Activated CD8-positive, alpha-beta memory T cell treated with anti-CD3 and anti-CD28 coated beads, Interleukin-2, amount 50 U/mL, for 48 hours (primary cell): ENCODE measurements at places on chromosomes 11 and 22.

DNA sequence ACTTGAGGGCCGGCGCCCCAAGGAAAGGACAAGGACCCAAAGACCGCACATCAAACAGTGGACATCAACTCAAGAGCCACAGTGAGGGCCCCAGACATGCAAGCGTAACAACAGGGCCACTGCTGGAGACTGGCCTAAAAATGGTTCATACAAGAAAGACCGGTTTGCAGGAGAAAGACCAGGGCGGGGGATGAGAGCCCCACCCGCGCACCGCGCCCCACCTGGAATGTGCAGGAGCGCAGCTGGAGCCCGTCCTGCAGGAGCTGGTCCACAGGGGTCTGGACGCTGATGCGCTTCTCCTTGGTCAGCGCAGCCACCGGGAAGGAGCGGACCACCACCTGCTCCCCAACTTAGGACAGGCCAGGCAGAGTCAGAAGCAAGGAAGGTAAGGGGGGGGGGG, 13.9 kb downstream of the SBF1 start:
- no peak for DNase-seq

DNA sequence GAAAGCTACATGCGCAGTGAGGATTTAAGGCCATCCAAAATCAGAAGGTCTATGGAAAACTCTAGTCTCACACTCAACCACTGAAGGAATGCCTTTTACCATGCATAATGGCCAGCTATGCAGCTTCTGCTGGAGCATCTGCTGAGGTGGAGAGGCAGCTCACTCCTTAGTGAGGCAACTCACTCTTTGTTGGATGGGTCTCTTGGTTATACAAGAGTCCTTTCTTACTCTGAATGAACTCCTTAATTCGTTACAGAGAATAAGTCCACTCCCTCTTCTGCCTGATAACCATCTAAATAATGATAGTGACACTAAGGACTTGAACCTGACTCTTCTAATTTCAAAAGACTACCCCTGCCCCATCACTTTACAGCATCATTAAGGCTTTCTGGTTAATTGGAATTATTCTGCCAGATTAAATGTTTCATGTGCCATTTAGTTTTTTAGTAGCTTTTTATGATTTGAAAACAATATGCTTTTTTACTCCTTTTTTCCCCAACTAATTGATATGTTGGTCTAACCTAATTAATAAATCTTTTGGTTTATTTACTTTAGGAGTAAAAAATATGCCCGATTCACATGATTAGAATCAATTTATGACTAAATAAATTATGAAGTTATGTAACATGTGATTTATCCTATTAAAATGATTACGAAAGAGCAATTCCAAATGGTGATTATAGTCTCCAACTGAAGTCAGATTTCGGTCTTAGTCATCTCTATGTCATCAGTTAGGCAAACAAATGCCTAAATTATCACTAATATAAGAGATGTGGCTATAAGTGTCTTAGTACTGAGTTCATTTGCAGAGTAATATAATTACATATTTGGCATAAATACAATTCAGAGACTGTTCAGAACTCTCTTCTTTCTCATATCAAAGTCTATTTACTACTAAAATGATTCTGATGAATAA, 286.7 kb upstream of the CCDC90B start:
- no peak for DNase-seq

DNA sequence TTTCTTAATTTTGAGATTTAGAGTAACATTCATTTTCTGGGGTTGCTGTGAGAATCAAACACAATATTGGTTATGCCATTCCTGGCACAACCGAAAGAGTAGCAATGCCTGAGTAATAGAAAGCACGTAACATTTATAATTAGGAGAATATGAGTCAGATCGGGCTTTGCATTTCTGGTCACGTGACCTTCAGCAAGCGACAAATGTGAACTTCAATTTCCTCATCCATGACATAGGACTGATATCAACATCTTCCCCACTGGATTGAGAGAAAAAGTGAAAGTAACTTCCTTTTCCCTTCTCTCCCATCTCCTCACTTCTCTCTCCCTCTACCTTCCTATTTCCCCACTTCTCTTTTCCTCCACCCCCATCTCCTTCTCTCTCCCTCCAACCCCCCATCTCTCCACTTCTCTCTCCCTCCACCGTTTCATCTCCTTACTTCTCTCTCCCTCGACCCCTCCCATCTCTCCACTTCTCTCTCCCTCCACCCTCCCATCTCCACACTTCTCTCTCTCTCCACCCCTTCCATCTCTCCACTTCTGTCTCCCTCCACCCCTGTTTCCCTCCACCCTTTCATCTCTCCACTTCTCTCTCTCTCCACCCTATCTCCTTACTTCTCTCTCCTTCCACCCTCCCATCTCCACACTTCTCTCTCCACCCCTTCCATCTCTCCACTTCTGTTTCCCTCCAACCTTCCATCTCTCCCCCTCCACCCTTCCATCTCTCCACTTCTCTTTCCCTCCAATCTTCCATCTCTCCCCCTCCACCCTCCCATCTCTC, 33.5 kb upstream of the CAT start:
- DNase-seq = no peak

DNA sequence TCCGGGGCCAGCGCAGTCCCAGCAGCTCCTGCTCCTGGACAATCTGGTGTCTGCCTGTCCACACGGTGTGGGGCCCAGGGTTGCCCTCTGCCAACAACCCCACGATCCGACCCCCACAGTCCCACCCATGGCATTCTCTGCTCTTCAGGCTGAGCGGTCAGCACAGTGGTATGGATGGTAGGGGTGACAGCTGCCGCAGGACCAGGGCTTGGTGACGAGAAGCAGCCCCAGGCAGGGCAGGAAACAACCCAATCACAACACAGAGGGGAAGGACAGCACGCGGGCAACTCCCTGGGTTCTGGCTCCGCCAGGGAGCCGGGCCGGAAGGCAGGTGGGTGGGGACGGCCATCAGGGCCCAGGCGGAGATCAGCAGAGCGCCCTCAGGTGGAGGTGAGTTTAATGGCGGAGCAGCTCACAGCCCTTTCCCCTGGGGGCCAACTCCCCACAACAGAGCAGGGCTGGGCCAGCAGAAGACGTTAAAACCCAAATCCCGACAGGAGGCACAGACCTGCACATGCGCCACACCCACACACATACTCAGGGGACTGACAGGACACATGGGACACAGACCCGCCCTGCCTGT, 5.3 kb upstream of the CHADL start:
- DNase-seq = no peak

- DNase-seq = no peak
These were observed 4.8 kb downstream of the PKP3 start for GRCh38 chr11:398826-399225.

GRCh38 chr11:92236856-92237255, 12.2 kb downstream of the FAT3 start:
- DNase-seq = no peak

DNA sequence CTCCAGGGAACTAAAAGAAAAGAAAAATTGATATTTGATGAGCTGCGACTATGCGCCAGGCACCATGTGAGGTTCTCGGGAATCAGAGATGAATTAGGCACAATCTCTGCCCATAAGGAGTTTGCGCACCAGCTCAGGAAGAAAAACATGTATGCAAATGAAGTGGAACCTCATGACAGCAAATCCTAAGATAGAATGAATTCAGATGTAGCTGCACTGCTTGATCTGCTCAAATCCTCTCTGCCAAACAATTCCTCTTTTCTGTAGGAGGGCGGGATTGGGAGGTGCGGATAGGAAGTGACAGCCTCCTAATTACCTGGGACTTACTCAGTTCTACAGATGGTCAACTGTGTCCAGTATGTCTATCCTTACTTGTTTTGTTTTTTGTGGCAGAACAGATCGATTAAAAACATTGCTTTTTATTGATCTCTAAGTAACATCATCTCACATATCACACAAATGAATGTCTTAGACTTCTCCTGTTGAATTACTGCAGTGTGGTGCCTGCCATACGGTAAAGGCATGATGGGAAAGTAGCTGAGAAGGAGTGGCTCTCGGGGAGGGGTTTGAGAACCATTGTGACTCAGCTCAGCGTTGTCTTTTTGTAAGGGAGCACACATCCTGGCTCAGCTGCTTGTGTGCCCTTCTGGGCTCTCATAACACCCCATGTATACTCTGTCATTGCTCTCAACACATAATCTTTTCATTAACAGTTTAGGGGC, 13.9 kb downstream of the CRTAM start:
- no peak for DNase-seq

GRCh38 chr22:22916215-22916951, 28.8 kb downstream of the IGLL5 start:
- DNase-seq = no peak

DNA sequence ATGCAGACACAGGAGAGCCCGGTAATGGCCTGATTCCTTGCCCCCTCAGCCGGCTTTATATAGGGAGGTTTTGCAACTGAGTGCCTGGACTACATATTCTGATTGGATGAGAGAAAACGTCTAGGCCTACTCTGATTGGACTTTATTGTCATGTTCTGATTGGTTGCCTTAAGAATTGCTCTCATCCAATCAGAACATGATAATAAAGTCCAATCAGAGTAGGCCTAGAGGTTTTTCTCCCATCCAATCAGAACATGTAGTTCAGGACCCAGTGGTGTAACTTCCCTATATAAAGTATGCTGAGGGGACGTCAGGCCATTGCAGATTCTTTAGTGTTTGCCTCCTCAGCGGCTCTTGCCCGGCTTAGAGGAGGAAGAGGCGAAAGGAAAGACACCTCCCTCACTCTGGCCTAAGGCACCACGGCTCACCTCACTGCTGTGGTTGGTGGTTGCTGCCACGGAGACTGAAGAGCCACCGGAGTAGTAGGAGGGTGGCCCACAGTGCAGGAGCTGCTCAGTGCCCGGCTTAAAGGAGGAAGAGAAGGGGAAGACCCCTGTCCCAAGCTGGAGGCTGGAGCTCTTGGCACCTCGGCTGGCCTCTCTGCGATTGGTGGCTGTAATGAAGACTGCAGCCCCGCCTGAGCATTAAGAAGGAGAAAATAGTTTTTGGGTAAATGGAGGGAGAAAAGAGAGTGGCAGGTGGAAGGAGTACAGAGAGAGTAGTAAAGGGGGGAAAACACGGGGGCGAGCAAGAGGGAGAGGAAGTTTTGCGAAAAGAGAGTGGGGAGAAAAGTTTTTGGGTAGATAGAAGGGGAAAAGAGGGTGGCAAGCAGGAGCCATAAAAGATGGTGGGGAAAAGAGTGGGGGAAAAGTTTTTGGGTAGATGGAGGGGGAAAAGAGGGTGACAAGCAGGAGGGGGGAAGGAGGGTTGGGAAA, 116.7 kb upstream of the SERPIND1 start:
- DNase-seq = no peak
